GM18507 (cell line): ENCODE measurements at places on chromosomes 2 and 18.

- no peak for DNase-seq
Measured at GRCh38 chr18:44423814-44424644, 256.7 kb upstream of the SETBP1 start.

DNA sequence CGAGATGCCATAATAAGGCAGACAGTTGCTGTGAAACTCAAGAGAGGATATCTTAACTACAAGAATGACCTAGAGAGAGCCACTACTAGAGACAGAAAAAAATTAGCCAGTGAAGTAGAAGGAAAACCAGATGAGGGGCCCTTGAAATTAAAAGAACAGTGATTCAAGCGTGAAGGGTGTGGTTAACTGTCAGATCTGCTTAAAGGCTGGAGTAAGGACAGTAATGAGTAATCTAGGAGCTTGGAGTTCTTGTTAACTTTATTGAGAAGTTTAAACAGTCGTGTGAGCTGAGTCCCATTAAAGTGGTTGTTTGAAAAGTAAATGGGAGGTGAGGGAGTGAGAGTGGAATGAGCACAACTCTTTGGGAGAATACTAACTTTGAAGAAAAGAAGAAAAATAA, 21.3 kb downstream of the PIGN start:
- DNase-seq: no peak

- DNase-seq: no peak
Measured at GRCh38 chr2:198664321-198664720, 793.4 kb downstream of the SATB2 start.

DNA sequence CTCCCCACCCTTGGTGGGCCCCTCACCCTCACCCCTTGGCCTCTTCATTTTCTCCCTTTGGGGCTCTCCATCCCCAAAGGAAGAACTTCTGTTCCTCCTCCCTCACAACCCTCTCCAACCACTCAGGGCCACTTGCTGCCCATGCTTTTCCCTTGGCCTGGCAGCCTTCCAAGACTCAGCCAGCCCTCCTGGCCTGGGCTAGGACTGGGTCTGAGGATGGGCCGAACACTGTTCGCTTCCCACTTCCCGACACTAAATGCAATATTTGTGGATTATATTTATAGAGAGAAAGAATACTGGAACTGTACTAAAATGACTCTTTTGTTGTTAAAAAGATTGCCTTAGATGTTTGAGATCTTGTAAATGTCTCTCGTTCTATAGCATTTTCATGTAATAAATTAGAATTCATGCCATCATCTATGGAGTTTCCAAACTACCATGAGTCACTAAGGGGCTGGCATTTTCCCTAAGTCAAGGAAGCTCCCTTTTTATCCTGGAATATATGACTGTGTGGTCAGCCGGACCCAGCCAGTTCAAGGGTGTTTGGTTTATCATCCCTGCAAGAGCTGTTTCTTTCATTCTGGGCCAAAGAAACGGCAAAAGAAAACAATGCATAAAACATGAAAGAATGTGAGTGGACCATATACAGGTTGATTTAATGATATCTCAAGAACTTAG, 3.8 kb downstream of the CXCR2 start:
- DNase-seq: no peak

GRCh38 chr2:204931562-204931961, 386.3 kb downstream of the PARD3B start:
- no peak for DNase-seq

DNA sequence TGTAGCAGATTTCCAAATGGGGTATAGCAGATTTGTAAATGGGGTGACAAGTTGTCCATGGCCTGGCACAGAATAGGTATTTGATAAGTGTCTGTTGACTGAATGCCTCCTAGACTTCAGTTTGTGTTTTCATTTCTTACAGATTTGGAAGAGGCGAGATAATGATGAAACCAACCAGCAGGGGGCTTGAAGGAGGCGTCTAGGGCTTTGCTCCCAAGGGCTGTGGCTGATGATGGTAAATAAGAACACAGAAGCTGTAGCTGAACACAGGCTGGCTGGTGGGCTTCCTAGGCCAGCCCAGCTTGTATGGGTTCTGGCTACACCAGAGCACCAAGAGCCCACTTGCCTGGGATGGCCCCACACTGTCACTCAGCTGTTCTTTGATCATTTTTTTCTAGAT, 19.4 kb downstream of the SFTPB start:
- peak; percentile 23 for DNase-seq

DNA sequence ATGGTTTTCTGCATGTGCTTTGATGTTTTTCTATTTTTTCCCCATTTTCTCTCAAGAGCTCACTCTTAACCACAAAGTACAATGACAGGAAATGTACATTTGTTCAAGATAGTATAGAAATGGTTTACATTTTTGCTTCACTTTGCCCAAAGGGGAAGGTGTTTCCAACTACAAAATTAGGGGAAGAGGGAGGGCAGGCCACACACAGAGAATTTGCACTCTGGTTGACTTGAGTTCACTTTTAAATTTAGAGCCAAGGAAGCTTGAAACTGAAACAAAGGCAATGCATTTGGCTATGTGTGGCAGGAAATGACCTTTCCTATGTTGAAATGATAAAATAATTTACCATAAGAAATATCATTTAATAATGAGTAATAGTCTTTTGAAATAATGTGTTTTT, 19.1 kb upstream of the VIT start:
- no peak for DNase-seq

DNA sequence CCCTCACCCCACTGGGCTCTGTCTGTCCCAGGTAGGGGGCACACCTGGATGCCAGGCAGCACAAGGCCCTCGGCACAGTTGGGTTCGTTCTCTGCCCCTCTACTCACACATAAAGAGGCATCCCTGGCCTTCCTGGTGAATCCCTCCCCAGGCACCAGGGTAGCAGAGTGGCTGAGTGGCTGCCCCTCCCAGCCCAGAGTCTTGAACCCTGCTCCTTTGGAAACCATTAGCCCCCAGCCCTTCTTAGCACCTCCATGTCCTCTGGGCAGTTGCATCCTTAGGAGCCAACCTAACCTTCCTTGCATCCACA, 2.0 kb downstream of the GPC1 start:
- no peak for DNase-seq

GRCh38 chr2:128628996-128629395, 310.3 kb upstream of the HS6ST1 start:
- no peak for DNase-seq

DNA sequence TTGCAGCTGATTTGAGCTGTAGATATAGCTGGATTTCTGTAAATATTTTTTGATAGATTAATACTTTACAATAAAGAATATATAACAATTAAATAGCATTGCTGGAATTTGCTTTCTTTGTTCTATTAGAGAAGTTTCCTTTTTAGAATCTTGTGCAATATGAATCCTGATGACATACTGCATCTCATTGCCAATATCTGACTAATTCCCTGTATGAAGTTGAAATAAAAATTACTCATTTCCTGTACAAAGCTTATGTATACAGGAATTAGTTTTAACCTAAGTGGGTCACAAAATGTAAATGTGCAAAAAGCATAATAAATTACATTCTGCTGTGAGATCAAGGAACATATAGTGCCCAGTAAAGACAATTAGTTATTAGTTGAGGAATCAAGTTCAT, 72.8 kb upstream of the TMEFF2 start:
- DNase-seq: no peak

GRCh38 chr2:236309669-236310029, 45.4 kb upstream of the ASB18 start:
- no peak for DNase-seq

GRCh38 chr2:20578895-20579825, 71.7 kb downstream of the HS1BP3 start:
- DNase-seq: peak; percentile 46

DNA sequence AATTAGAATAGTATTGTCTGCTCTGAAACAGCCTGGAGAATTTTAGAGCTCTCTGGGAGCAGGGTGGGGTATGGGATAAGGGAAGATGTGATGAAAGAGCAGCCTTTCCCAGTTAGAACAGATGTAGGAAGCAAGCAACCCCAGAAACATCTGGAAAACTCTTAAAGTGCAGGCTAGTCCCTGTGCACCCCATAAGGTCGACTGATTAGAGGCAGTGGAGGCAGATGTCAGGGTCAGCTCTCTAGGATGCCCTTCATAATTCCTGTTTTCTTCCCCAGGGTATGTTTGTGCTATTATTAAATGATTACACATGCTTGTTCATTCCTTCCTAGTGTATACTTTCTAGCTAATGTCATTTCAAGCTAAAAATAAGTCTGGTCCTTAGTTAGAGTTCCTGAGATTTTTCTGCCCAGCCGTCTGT, 41.7 kb downstream of the PTPRM start:
- no peak for DNase-seq

DNA sequence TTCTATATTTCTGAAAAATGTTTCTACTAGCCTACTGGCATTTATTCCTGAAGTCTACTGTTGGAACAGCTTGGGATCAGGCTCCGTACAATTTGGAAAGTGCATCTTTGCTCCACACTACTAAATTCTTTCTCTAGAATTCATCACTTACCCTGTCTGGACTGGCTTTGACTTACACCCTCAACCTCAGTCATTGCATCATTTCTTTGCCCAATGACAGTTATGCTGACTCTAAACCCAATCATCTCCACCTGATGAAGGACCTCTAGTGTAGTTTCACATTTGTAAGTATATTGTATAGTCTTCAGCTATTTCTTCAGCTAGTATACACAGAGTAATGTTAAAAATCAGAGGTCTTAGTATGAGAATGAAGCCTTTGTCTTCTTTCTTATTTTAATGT, 359.6 kb upstream of the MC4R start:
- DNase-seq: no peak
